GM12878 (cell line): ENCODE measurements at places on chromosomes 6 and 20. TPM values are rescaled to one million over a fixed set of nuclear protein-coding genes. Genes with fewer than 3 reads are reported as not detected.

TFAP2D gene
- polyA plus RNA-seq = not detected in 2 replicates

STMND1 gene
- polyA plus RNA-seq = 0.15 TPM in 1 of 2 replicates, not detected in the other

RIOK1 gene
- polyA plus RNA-seq = 34.9 and 40.3 TPM in 2 replicates

RAD21L1 gene
- not detected in 2 replicates for polyA plus RNA-seq

ELOVL4 gene
- polyA plus RNA-seq = 0.05 TPM in 1 of 2 replicates, not detected in the other

ADAT2 gene
- 10.3 and 12.6 TPM in 2 replicates for polyA plus RNA-seq

AVP gene
- polyA plus RNA-seq = not detected in 2 replicates

BPIFB6 gene
- not detected in 2 replicates for polyA plus RNA-seq

CLDN20 gene
- 0.23 TPM in 1 of 2 replicates, not detected in the other for polyA plus RNA-seq

ZNF341 gene
- 4.0 TPM in 2 replicates for polyA plus RNA-seq

JAG1 gene
- polyA plus RNA-seq = 1.6 and 1.9 TPM in 2 replicates

ZNF311 gene
- not detected in 2 replicates for polyA plus RNA-seq

SMOC2 gene
- polyA plus RNA-seq = not detected in 2 replicates

TREML2 gene
- polyA plus RNA-seq = 7.4 and 8.4 TPM in 2 replicates

DNA sequence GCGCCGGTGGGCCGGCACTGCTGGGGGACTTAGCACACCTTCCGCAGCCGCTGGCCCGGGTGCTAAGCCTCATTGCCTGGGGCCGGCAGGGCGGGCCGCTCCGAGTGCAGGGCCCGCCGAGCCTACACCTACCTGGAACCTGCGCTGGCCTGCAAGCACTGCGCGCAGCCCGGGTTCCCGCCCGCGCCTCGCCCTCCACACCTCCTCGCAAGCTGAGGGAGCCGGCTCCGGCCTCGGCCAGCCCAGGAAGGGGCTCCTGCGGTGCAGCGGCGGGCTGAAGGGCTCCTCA, 10.7 kb upstream of the MPC1 start:
- no peak for DNase-seq

GRCh38 chr6:100915876-100916275, 34.7 kb upstream of the ASCC3 start:
- DNase-seq = no peak

DNA sequence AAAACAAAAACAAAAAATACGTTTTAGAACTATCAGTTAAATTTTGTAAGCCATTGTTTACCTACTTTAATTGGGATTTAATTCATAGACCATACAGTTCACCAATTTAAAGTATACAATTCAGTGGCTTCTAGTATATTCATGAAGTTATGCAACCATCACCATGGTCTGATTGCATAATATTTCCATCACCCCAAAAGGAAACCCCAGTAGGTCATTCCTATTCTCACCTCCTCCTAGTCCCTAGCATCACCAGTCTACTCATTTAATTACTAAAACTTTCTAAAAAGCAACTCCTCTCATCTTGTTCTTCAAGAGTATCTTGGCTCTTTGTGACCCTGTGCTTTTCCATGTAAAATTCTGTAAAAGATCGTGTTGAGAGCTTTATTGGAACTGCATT, 60.2 kb downstream of the ASXL1 start:
- no peak for DNase-seq

- no peak for DNase-seq
Measured at GRCh38 chr6:85460154-85460920, 10.5 kb downstream of the NT5E start.

- DNase-seq = no peak
Measured at GRCh38 chr20:9032758-9033157, 36.1 kb upstream of the PLCB4 start.

DNA sequence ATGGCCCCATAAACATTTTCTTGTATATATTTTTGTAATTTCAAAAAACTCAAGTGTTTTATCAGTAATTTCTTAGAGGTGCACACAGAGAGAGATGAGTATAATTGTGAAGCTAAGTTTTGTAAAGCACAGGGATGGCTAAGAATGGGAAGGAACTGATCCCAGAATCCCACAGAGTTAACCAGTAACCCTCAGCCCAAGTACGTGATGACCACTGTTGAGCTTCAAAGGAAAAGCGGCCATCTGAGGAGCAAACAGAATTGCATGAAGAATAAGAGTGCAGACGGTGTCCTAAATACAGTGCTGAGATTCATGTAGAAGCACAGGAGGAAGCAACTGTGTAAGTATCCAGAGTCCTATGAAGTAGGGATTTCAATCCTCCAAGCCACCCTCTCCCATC, 28.1 kb upstream of the HLA-C start:
- DNase-seq = no peak

- peak; percentile 32 for DNase-seq
Measured at GRCh38 chr20:49786196-49786595, 26.4 kb upstream of the SLC9A8 start.

- DNase-seq = no peak
Measured at GRCh38 chr6:113953346-113953745, 17.6 kb downstream of the HDAC2 start.

GRCh38 chr20:51588762-51589161, 46.2 kb upstream of the NFATC2 start:
- DNase-seq = no peak

DNA sequence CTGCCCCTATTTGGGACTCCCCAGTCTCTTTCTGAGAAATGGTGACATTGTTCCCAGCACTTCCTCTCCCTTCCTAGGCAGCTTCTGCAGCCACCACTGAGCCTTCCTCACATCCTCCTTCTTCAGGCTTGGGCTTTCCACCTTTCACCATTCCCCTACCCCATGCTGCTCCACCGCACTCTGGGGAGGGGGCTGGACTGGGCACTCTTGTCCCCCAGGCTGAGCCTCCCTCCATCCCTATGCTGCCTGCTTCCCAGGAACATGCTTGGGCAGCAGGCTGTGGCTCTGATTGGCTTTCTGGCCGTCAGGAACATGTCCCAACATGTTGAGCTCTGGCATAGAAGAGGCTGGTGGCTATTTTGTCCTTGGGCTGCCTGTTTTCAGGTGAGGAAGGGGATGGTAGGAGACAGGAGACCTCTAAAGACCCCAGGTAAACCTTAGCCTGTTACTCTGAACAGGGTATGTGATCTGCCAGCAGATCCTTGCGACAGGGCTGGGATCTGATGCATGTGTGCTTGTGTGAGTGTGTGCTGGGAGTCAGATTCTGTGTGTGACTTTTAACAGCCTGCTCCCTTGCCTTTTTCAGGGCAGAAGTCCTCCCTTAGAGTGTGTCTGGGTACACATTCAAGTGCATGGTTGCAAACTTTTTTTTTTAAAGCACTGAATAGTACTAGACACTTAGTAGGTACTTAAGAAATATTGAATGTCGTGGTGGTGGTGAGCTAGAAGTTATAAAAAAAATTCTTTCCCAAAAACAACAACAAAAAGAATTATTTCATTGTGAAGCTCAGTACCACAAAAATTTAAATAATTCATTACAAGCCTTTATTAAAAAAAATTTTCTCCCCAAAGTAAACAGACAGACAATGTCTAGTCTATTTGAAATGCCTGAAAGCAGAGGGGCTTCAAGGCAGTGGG, 2.1 kb upstream of the CDKN1A start:
- no peak for DNase-seq

DNA sequence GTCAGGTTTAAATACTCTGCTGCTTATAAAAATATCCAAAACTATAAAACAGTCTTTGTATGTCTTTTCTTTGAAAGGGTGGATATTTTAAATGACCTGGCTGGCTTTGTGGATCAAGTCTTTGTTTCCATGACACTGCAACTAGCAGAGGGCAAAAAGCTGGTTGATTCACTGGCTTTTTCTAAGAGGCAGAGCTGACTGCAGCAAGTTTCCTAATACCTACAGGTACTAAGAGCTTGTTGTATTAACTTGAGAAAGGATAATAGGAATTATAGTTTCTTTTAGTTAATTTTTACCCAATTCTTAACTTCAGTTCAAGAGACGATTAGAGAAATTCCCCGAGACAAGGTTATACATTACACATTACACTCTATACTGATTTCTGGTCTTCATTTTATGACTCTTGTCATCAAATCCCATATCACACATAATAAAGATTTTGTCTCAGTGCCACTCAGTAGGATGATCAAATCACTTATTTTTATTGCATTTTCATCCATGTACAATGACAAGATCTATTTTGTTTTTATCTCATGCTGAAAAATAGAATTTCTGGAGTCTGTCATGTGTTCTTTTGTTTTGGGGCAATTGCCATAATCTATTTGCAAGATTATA, 120.1 kb upstream of the RIMS1 start:
- no peak for DNase-seq

DNA sequence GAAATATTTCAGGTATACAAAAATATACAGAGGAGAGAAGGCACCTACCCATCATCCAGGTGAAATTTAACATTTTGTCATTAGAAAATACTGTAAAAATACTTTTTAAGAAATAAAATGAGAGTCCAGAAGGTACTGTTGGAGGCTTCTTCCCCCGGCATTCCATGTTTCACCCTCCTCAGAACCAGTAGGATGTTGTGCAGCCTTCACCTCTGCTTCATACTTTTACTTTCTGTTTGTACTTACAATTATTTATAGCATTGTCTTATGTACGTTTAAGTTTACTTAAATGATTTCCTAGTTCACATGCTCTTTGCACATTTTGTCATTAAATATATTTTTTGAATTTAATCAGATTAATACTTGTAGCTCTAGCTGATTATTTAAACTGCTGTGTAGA, 30.9 kb downstream of the TMEM200A start:
- DNase-seq = no peak

GRCh38 chr6:157430834-157431233, 49.8 kb downstream of the ZDHHC14 start:
- DNase-seq = no peak

- no peak for DNase-seq
Measured at GRCh38 chr6:69795469-69796072, 1.2 kb downstream of the LMBRD1 start.

- DNase-seq = no peak
Measured at GRCh38 chr6:158328952-158329351, 16.7 kb downstream of the TULP4 start.

GRCh38 chr6:13278991-13279390, 49.3 kb downstream of the TBC1D7 start:
- no peak for DNase-seq

DNA sequence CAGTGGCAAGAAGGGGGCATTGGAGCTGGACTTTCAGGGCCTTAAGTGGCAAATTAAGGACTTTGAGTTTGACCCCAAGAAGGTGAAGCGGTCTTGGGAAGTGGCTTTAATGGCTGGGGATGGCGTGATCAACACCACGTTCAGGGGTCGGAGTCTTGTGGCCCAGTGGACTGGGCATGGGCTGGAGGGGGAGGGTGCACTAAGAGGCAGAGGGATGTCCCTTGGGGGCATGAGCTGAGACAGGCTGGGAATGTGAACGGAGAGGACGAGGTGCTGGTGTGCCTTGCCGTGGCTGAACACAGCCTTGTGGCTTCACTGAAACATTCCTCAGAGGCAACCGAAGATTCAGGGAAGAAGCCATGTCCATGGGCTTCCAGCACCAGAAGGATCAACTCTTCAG, 227.0 kb downstream of the SYNDIG1 start:
- DNase-seq = no peak

- no peak for DNase-seq
Measured at GRCh38 chr20:13220194-13220903, 725 bp upstream of the ISM1 start.

DNA sequence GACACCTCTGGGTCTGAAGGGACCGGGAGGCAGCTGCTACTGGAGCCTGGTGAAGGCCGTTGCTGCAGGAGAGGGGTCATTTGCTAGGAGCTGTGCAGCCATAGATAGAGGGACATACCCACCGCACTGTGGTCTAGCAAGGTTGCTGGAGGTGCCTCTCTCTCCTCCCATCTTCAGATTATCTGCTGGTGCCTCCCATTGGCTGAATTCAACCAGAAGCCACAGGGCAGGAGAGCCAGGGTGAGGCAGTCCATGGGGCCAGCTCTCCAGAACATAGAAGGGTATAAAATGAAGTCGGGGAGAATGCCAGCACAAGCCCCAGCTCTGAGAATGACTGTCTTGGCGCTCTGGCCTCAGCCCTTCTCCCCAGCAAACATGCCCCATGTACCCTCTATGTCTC, 98.0 kb downstream of the VEGFA start:
- no peak for DNase-seq

- peak; percentile 60 for DNase-seq
Measured at GRCh38 chr20:16007164-16007563, 566.1 kb downstream of the KIF16B start.

- DNase-seq = no peak
Measured at GRCh38 chr6:95240514-95240913, 336.8 kb upstream of the MANEA start.

- no peak for DNase-seq
Measured at GRCh38 chr6:55776113-55776512, 99.3 kb downstream of the BMP5 start.

DNA sequence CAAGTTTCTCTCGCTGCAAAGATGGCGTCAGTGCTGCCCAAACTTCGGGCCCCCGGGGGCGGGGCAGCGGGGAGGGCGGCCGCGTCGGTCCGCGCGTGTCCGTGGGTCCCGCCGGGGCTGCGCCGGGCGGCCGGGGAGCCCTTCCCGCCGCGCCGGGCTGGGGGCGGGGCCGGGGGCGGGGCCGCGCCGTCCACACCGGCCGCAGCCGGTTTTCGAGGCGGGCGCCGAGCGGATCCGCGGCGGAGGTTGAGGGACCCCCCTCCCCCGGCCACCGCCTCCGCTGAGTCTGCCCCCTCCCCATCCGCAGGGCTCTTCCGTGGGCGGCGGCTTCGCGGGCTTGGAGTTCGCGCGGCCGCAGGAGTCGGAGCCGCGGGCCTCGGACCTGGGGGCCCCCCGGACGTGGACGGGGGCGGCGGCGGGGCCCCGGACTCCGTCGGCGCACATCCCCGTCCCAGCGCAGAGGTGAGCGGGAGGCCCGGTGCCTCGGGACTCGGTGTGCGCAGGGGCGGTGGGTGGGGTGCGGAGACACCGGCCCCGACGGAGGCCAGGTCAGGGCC, 572 bp downstream of the SLC2A4RG start:
- no peak for DNase-seq

DNA sequence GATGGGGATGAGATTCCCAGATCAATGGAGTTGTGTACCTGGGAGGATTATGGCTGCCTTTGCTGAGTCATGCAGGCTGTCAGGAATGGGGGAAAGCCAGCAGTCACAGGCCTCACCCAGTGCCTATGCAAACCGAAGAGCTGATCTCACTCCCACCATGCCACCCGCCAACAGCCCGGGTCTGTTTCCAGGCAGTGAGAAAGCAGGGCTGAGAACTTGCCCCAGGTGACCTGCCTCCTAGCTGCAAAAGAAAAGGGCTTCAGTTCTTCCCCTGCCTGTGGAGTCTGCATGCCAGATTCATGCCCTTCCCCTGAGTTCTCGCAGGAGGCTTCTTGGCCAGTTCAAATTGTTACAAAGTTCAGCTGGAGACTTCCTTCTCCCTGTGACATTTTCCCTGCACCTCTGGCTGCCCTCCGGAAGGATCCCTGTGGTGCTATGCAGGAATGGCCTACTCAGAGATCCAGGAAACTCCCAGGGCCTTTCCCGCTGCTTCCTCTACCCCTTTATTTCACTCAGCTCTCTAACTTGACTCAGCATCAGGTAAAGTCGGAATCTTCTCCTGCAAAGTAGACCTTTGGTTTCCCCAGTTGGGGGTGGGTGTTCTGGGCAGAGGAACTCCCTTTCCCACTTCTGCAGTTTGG, 71.5 kb upstream of the B3GAT2 start:
- DNase-seq = no peak

DNA sequence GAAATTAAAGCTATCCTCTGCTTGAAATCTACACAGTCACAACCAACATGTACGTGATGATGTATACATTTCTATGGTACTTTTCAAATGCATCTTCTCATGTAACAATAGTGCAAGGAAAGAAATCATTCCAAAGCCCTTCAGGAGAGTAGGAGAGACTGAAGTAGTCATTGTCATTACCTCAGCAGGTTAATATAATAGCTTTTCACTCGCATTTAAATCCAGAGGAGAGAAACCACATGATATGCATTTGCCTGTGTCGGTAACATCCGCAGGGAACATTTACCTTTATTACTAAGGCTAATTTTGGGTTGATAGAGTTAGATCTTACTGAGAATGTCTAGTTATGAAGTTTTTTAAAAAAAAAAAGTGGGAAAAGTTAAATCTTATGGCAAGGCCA, 186.6 kb upstream of the DTNBP1 start:
- DNase-seq = no peak
